Endodermal cell (in vitro differentiated cells): ENCODE measurements at places on chromosomes 4 and X.

DNA sequence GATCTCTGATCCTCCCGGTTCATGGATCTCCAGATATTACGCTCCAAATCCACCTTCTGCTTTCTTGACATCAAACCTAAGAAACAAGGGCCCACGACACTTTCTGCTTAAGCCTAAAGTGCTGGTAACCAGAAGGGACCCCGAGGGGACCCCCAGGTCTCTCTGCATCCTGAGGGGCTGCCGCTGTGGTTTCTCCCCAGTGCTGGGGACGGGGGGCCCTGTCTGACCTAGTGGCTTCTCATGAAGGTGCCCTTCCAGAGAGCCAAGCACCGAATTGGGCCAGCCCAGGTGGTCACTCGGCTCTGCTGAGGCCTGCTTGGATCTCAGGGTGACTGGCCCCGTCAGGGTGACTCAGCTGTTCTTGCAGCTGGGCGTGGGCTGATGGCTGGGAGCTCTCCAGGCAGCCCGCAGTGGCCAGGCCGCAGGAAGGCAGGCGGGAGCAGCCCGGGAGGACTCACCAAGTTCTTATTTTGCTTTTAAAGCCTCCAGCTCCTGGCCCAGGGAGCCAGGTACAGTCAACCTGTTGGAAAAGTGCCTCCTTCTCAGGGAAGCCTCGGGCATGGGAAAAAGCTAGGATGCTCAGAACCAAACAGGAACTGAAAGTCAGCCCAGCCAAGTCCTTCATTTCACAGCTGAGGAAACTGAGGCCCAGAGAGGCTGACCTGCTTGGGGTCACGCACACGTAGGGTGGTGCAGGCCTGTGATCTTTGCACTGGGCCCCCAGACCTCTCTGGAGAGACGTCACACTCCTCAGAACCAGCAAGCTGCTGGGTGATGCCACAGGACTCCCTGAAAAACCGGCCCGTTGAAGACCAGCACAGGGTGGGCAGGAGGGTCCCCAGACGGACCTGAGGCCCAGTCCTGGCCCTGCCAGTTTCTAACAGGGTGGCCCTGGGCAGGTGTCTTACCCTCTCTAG lies 16.7 kb downstream of the BLOC1S4 start:
- peak; percentile 71 for DNase-seq

- no peak for DNase-seq
Observed at GRCh38 chr4:19711871-19712270, 539.8 kb upstream of the SLIT2 start.

- no peak for DNase-seq
Observed at GRCh38 chr4:138789796-138790195, 225.8 kb upstream of the NOCT start.

DNA sequence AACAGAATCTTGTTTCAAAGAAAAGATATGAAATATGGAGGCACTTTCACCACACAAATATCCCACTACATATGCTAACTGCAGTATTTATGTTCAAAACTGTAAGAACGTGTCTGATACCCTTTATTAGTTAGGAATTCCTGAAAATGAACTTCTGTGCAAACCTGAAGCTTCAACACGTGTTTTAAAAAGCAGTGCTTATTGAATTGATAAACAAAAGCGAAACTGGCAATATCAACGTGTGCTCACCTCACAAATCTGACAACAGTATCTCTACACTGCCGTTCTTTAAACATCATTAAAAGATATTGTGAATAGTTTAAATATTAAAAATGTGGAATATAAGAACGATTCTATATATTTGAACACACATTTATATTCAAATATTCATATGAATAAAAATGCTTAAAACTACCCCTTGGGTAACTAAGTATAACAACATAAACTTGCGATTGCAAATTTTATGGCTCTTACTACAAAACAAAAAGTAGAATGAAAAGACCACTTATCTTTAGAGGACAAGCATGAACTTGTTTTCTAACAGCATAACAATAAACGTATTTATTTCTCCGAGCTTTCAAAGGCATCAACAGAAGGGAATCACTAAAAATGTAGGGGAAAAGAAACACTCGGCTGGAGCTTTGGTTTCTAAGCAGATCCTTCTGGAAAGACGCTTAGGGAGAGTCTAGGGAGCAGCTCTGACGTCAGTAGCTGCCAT lies at the start of gene LRP2BP:
Gene LRP2BP (minus strand): TSS at position 687 of the 718 bp plus-strand sequence. CDS start 17,738 bp downstream, outside the sequence.
- DNase-seq: no peak

GRCh38 chr4:172514011-172514410 lies 654.6 kb upstream of the GALNT7 start:
- peak; percentile 48 for DNase-seq

DNA sequence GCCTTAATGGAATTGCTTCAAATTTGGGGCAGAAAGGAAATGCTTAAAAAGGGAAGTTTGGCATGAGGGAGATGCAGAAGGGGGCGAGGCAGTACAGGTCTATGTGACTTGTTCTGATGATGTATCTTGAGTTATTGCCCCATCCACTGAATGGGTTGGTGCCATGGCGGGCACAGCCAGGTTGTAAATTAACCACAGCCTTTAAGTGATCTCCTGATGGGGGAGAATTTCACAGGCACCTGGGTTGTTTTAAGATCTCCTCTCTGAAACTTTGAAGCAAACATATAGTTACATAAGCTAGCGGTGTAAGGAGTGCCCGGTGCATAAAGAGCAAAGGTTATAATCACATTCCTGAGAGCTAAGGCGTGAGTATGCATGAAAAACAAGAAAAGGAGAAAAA lies 37.0 kb downstream of the NPY5R start:
- DNase-seq: no peak

DNA sequence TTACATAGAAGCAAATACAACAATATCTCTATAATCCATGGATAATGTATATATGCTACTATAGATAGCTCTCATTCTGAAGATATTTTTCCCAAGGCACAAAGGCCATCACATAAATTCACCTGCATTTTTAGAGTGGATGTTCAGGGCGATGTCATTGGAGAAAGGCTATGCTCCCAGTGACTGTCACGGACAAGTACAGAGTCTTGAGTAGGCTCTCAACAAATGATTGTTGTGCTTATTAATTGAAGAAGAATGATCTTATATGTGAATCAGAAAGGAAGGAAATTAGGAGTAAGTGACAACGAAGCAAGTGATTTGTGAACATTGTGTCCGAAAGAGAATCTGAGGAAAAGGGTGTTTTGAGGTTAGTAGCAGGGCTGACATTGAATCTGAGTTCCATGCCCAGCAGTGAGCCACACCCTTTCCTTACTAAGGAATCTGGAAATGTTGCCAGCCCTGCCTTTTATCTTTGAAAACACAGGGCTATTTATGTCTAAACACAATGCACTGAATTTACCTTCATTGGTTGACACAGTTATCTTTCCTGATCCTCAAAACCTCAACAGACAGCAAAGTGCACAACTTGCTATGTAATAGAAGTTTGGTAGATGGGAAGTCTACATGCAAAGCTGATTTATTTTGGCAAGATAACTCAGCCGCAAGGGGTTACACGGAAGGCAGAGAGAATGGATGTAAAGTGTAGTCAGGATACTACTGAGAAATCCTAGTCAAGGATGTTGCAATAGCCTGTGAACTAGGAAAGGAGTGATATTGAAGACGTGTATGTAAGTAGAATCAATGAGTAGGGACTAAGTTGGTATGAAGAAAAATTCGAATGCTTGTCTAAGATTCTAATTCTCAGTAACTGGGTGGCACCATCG lies 50.4 kb downstream of the SORBS2 start:
- no peak for DNase-seq

DNA sequence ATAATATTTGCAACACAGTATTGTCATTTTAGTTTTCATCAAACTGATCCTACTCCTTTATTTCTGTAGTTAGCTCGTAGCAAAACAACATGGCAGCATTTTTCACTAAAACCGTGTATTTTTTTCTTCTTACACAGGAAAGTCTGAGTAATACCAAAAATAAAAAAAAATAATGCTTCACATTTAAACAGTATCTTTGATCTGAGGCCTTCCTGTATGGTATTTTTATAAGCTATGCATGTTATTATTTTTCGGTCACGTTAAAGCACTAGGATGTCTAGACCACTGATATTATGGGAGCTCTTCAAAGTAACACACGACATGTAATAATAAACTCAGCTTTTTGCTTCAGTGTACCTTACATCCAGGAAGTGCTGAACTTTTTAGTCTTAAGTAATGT lies 94.1 kb upstream of the SRD5A3 start:
- DNase-seq: no peak

GRCh38 chr4:167986044-167986443 lies 106.3 kb upstream of the ANXA10 start:
- DNase-seq: no peak

GRCh38 chrX:15694941-15695451 lies 30.4 kb upstream of the CLTRN start:
- no peak for DNase-seq

- DNase-seq: no peak
Observed at GRCh38 chr4:38161208-38162113, 201.3 kb downstream of the PTTG2 start.

GRCh38 chrX:123976706-123977316 lies 15.3 kb downstream of the STAG2 start:
- no peak for DNase-seq

GRCh38 chr4:99117876-99118693 lies 26.0 kb downstream of the ADH4 start:
- no peak for DNase-seq

DNA sequence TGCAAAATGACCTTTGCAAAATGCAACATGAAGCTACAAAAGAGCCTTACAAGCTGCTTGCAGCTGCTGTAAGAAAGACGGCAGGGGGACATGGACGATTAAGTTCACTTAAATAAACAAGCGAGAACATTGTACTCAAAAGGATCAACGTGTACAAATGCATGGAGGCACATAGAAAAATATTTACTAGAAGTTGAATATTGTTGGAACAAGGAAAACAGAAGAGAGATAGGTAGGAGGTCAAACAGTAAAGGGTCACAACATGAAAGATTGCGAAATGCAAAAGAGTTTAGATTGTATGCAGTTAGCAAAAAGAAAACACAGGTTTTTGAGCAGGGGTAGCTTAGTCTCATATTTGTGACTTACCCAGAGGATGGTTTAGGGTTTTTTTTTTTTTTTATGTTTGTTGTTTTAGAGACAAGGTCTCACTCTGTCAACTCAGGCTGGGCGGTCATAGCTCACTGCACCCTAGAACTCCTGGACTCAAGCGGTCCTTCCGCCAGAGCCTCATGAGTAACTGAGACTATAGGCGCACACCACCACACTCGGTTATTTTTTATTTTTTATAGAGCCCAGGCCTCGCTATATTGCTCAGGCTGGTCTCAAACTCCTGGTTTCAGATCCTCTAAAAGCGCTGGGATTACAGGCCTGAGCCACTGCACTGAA lies 1.4 kb upstream of the PHF8 start:
- no peak for DNase-seq
